Tibial nerve (tissue), 4 donors: ENCODE measurements at places on chromosomes 13 and 19. TPM values are rescaled to one million over a fixed set of nuclear protein-coding genes. Genes with fewer than 3 reads are reported as not detected.

GRCh38 chr13:34419025-34419424 lies 523.0 kb upstream of the NBEA start:
- no peaks in the 10 kb centered on the region for H3K4me1 ChIP-seq
- DNase-seq, result no peak
- no peaks in the 10 kb centered on the region for H3K27me3 ChIP-seq
- no peak overlapping the region for H3K4me3 ChIP-seq
- no peak overlapping the region for H3K27ac ChIP-seq

DNA sequence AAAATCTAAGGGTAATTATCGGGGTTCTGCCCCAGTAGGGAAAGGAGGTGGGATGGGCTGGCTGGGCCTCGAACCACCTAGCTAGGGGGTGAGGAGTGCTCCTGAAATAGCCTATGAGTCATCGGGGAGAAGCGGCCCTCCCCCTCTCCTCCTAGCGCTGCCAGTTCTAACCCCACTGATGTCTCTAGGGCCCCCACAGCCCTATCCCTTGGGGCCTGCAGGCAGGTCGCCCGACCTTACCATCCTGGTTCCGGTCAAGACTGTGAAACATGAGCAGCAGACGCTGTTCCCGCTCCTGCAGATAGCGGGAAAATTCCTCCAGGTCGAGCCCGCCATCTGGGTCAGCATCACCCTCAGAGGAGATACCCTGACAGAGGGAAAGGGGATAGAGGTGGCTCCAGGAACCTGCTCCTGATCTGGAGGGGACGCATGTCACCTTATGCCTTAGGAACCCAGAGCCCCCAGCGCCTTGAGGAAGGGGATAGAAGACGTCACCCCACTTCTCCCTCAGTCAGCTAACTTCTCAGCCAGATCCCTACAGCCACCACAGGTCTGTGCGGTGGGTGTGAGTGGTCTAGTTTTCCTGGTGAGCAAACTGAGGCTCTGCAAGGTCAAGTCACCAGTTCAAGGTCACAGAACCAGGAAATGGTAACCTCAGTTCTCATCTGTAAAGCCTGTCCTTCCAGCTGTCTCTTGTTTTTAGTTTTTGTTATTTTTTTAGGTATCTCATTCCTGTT lies 1.5 kb downstream of the SLC25A23 start:
- H3K4me1 ChIP-seq, result peaks cover 8% of the 10 kb centered on the region
- DNase-seq, result no peak
- peak overlapping the region; percentile 86 for H3K4me3 ChIP-seq
- peaks cover 3% of the 10 kb centered on the region for H3K27me3 ChIP-seq
- H3K36me3 ChIP-seq, result peaks cover 3% of the 10 kb centered on the region
- H3K27ac ChIP-seq, result peak overlapping the region; percentile 85

DNA sequence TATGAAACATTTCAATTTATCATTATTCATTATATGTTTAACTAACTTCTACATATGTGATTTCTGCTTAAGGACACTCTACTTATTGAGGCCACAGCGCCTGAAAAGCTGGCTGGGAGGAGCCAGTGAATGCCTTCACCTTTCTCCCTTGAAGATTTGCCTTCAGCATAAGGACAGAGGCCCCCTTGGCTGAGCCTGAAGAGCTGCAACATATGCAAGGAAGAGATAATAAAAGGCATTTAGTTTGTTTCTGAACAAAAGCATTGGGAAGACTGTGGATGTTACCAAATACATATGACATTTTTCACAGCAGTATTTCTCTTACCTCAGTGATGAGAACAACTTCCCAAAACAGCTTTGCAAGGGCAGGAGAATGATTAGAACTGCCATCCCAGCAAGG lies 92.1 kb downstream of the ABCC4 start:
- peaks cover 5% of the 10 kb centered on the region for H3K36me3 ChIP-seq
- no peaks in the 10 kb centered on the region for H3K27me3 ChIP-seq
- no peaks in the 10 kb centered on the region for H3K4me1 ChIP-seq

PTPRH gene
- 3.9 TPM for total RNA-seq
